ENCODE measurements at places on chromosomes 2 and 18. TPM values are rescaled to one million over a fixed set of nuclear protein-coding genes. Genes with fewer than 3 reads are reported as not detected.

Gene DQX1
- 0.12 TPM for polyA plus RNA-seq

DNA sequence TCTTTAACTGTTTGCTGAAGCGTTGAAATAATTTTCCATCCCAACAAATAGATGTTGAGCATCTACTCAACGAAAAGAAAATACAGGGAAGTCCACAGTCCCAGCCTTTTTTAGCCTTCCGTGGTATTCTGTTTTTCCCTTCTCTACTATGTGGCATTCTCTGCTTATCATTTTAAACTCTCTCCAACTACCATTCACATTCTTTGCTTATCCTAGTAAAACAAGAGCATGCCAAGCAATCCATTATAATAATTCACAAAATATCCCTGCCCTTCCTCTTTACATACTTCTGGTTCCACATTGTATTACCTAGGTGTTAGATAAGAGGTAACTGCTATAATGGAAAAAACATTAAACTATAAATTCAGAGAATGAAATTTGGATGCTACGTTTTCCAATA, 1.6 kb upstream of the SESTD1 start:
- DNase-seq, result no peak

DNA sequence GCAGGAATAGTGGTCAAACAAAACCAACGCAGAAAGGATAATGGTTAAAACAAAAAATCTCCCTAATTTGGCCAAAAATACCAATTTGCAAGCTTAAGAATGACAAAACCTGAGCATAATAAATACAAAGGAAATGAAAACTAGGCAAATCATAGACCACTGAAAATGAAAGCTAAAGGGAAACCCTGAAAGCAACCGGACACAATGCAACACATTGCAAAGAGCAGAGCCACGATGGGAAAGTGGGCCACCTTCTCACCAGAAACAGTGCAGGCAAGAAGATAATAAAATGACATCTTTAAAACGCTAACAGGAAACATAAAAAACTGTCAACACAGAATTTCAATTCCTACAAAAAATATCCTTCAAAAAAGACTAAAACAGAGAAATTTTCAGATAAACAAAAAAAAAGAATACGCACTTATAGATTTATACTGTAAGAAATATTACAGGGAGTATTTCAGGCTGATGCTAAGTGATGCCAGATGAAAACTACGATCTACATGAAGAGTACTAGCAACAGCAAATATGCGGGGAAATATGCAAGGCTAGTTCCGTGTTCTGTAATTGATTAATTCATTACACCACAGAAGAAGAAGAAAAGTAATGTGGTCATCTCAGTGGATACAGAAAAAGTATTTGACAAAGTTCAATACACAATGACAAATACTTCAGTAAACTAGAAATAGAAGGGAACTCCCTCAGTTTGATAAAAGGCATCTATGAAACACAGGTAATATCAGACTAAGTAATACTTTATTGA, 239.5 kb downstream of the L3MBTL4 start:
- DNase-seq, result no peak

- no peak for DNase-seq
Observed at GRCh38 chr2:189178726-189179569, 613 bp downstream of the COL5A2 start.

GRCh38 chr2:127083819-127084503, 23.0 kb downstream of the BIN1 start:
- DNase-seq, result no peak

Gene MEP1B
- polyA plus RNA-seq, result not detected

DNA sequence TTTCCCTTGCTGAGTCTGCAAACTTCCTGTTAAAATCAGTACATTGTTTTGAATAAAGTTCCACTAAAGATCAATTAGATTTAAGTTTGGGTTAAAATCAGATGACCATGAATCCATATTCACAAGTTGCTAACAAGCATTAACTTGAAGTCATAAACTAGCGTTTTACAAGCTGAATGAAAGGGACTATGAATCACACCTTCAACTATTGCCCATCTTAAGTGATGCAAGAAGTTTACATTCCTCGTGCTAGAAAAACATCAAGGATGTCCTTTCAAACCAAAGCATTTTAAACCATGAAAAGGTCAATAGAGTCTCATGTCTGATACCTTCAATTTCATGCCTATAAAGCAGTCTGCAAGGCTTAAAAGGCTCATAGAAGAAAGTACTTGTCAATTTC, 257.2 kb upstream of the SYT4 start:
- no peak for DNase-seq

DNA sequence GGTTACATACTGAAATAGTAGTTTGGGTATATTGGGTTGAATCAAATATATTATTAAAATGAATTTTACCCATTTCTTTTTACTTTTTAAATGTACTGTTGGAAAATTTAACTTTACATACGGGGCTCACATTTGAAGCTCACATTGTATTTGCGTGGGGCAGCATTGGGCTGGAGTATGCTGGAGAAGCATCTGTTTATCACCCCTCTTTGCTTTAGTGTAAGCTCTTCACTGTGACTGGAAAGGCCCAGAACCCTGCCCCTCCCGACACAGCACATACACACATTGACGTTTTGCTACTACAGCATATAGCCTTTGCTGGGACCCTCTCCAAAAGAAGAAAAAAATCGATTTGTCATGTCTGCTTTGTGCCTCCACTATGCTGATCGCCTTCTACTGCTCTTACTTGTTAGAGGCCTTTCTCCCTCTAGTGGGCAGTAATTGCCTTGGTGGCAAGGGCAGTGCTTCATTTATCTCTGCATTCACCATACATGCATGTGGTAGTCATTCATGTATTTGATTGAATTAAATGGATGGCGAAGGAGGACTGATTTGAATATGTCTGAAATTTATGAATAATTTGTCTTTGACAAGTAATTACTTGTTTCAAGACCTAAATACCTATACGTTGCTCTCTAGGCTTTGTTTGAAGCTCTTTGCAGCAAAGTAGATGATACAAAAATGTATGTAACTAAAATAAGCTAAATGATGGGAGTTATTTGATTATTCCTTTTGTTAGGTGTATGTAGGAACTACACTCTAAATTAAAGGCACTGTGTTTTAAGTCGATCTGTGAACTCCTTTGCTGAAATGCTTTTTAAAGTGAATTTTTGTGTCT, 37.4 kb downstream of the VAPA start:
- peak; percentile 23 for DNase-seq

Gene DLX1
- polyA plus RNA-seq, result 0.16 TPM

Gene CNDP1
- polyA plus RNA-seq, result 1.2 TPM

- no peak for DNase-seq
Observed at GRCh38 chr2:112776113-112776512, 8.2 kb downstream of the IL1A start.

Gene CFAP221
- polyA plus RNA-seq, result 22.9 TPM

Gene ERICH2
- polyA plus RNA-seq, result 2.7 TPM

DNA sequence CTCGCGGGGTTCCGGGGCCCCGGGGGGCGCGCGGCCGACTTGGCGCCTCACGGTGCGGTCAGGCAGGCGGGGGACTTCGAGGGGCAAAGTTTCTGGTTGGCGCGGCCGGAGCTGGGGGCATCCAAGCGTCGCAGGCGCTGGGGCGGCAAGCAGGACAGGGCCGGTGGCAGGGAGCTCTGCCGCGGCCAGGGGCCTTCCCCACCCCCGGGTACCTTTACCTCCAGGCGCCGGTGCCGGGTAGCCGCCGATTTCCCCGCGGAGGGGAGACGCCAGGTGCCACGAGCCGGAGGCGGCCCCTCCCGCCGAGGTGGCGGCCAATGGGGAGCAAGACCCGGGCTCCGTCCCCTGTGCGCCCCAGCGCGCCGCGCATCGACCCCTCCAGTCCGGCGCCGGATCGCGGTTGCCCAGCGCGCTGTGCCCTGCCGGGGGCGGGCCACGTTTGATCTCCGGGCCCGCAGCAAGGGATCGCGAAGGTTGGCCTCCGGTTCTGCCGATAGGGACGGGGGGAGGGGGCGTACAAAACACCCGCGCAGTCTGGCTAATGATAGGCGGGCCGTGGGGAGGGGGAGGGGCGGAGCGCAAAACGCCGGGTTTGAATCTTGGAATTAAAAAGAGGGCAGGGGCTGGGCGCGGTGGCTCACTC, at the start of gene ST8SIA5:
Gene ST8SIA5, minus strand, starts transcription at position 495 of the 643 bp plus-strand sequence. CDS start 545 bp downstream, outside the sequence.
- DNase-seq, result no peak

DNA sequence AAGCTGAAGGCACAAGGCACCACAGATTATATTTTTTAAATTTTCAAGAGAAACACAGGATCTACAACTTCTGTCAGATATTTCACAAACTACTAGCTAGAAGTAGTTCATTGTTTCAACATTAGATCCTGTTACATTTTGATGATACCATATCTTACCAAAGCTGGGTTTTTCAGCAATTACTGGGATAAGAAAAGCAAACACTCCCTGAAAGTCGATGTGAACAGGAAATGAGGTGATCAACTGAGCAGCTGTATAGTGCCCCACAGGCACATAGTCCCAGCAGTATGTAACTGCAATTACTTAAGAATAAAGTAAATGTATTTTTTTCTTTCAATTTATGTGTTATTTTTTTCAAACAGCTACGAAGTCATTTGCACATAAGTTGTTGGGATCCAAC, 103.5 kb downstream of the DNER start:
- no peak for DNase-seq

DNA sequence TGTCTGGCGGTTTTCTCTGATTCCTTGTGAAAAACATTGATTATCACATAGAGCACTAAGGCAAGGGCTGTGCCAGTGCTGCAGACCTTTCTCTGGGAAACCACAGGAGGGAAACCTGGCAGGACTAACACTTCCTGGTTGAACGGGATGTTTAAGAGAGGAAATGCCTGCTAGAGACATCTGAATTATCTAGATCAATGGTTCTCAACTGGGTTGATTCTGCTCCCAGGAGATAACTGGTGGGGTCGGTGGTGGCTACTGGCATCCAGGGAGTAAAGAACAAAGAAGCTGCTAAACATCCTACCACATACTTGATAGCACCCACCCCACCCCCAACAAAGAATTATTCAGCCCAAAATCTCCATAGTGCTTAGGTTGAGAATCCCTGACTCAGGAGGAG, 37.5 kb downstream of the DDX18 start:
- DNase-seq, result no peak

Gene FN1
- polyA plus RNA-seq, result 538 TPM

DNA sequence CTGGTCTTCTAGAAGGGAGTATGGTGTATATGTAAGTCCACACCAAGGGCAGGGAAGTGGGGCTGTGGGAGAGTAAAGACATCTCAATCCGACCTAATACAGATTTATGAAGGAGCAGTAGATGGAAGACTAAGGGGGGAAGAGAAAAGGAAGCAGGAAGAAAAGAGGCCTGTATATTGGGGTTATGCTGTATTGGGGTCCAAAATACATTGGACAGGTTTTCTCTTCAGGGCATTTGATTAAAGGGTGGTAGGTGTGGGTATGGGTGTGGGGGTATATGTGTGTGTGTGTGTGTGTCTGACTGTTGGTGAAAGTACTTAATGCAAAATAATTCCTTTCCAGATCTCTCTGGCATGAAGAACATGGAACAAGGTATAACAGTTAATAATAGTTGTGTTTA, 33.6 kb upstream of the SCYGR2 start:
- DNase-seq, result no peak

DNA sequence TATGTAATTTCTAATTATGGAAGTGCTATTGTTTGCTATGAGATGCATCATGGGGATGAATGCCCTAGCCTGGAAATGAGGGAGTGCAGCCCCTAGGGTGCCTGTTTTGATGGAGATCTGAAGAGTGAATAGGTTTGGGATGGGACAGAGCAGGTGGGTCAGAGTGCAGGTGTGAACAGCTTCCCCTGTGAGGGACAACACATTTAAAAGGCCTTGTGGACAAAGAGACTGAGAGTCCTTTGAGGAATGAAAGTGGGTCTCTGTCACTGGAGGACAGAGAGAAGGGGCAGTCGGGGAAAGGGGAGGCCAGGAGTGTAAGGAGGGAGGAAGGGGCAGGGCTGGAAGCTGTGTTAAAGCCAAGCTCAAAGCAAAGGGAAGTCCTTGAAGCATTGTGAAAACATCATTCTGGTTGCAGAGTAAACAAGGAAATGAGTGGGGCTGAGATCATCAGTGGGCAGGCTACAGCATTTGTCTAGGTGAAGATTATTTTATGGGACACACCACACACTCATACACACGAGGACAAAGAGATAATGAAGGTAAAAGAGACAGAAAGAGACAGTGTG, 877.6 kb downstream of the SLC4A3 start:
- no peak for DNase-seq

DNA sequence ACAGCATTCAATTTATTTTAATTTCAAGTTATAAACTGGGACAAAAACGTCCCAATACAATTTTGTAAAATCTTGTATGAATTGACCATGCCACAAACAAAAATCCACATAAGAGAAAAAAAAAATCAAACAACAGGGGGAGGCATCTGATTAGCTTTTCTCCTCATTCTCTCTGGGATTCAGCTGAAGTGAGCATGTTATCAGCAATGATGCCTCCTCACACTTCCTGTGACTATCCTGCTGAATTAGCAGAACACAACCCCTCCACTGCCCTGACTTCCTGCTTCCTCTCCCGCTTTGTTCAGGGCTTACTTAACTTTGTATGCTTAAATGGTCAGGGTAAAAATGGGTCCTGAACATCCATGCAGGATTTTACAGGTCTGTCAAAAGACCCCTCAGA, 132.2 kb upstream of the ITGB6 start:
- DNase-seq, result no peak

GRCh38 chr18:53944721-53945120, 279.7 kb downstream of the MBD2 start:
- no peak for DNase-seq

Gene SPP2
- not detected for polyA plus RNA-seq

DNA sequence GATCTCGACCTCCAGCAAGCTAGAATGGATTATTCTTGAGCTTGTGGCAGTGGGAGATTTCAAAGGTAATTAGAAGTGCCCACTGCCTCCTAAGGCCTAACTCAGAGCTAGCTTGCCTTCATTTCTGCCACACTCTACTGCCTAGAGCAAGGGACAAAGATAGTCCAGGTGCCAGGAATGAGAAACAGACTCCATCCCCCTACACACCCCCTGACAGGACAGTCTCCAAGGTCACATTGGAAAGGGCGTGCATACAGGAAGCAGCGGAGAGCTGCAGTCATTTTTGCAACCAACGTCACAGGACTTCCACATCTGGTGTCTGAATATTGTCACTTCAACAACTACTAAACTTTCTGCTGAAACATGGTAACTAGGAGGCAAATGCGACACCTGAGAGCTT, 101.0 kb upstream of the SH3BP4 start:
- no peak for DNase-seq

DNA sequence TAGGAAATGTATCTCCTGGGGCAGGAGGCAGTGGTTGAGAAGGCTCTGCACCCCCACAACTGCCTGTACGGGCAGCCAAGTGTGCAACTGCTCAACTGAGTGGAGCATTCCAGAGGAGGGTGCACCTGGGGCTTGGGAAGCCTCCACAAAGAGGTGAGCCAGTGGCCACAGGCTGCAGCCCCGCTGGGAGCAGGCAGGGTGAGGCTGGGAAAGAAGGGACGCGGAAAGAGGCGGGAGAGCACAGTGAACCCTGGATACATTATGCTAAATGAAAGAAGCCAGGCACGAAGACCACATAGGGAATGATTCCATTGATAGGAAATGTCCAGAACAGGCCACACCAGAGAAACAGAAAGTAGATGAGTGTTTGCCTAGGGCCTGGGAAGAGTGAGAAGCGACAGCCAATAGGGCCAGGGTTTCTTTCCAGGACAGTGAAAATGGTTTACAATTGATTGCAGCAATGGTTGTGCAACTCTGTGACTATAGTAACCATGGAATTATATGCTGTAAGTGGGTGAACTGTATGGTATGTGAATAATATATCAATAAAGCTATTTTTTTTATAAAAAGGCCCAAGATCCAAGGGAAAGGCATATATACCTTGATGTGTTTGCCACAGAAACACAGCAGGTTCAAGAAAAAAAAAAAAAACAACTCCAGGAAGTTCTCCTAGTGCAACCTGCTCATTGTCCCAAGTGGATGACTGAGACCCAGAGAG, 82.4 kb downstream of the DDX1 start:
- DNase-seq, result no peak

GRCh38 chr2:46053564-46053963, 243.6 kb upstream of the EPAS1 start:
- no peak for DNase-seq
